WTC11 (cell line): ENCODE measurements at places on chromosomes 6 and 20.

- DNase-seq = no peak
These were observed 16.5 kb upstream of the SNX3 start for GRCh38 chr6:108277295-108277694.

- no peak for DNase-seq
These were observed 2.0 kb downstream of the MSH5 start for GRCh38 chr6:31741815-31742214.

DNA sequence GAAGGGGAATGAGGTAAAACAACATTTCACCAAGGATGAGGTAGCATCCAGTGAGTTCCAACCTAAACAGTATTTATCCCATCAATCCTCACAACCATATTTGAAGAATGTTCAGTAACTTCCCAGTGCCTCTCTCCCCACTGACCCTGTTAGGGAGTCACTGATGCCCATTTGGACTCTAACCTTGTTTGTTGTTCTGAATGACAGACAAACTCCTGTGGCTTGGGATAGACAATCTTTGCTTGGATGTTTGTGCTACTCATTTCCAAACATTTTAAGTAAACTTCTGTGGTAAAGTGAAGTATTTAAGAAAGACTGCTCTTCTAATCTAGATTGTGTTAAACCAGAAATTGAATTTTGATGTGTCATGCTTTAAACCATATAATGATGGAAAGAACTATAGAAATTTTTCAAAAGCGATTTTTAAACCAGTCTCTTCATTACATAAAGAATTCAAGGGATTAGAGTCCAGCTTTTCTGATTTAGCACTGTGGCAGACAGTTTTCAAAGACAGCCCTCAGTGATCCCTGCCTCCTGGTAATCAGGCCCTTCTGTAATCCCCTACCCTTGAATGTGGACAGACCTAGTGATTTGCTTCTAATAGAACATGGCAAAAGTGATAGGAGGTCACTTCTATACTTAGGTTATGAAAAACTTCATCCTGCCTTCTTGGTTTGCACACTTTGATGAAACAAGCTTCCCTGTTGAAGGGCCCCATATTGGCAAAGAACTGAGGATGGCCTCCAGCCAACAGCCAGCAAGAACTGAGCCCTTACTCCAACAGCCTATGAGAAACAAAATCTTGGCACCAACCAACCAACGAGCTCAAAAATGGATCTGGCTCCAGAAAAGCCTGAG lies 191.6 kb downstream of the DST start:
- no peak for DNase-seq

DNA sequence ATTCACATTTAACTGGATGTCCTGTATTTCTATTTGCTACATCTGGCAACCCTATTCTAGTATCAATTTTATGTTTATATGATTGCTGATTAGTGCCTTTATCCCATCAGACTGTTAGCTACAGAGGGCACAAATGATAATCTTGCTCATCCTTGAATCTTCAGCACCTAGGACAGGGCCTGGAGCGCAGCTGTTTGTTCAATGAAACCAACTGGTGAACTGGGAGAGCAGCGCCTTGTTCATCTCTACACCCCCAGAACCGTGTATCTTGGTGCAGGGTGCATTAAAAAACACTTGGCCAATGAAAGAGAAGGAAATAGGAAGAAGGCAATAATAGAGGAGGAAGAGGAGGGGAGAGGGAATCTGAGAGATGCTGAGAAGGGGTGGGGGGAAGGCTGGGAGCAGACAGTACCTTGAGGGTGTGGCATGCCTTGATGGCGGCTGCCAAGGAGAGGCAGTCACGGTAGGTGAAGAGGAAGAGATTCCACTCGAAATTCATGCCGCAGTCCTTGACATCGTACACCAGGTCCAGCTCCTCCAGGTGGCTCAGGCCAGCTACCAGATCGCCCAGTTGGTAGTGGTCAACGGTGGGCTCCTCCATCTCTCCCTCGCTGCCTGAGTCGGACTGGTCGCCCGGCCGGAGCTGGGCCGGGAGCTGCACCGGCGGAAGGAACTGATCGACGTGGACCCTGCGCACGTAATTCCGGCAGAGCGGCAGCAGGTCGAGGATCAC lies 15.5 kb downstream of the TMEM151B start:
- peak; percentile 57 for DNase-seq

GRCh38 chr6:142236691-142237090 lies 65.1 kb upstream of the ADGRG6 start:
- DNase-seq = no peak
